ENCODE measurements at places on chromosomes 1 and 21. TPM values are rescaled to one million over a fixed set of nuclear protein-coding genes. Genes with fewer than 3 reads are reported as not detected.

The OR2T27 gene
- not detected for total RNA-seq

The SPRTN gene
- 10.4 TPM for total RNA-seq

The SYT14 gene
- total RNA-seq = not detected

The SPAG17 gene
- total RNA-seq = not detected

The RUNX3 gene
- 0.89 TPM for total RNA-seq

The PBX1 gene
- total RNA-seq = 76.8 TPM

The OR6N1 gene
- not detected for total RNA-seq

The ZNHIT6 gene
- 10.5 TPM for total RNA-seq

The DMBX1 gene
- not detected for total RNA-seq

The DNAI4 gene
- total RNA-seq = 21.3 TPM

The CYP4X1 gene
- 3.2 TPM for total RNA-seq

The TRIM46 gene
- total RNA-seq = 0.17 TPM

The RBP7 gene
- 25.3 TPM for total RNA-seq

The LAX1 gene
- total RNA-seq = 0.43 TPM

The CELA2A gene
- not detected for total RNA-seq

The UBE2G2 gene
- total RNA-seq = 57.0 TPM

The FAM177B gene
- not detected for total RNA-seq

The RGS21 gene
- total RNA-seq = not detected

The TNFRSF8 gene
- 2.3 TPM for total RNA-seq

The GSTM2 gene
- total RNA-seq = 50.3 TPM

The KCNK1 gene
- 95.6 TPM for total RNA-seq

The C1orf116 gene
- total RNA-seq = 0.08 TPM

The SPRR3 gene
- not detected for total RNA-seq

Data from right cardiac atrium (tissue), 5 donors.